ENCODE measurements at places on chromosomes 3 and 15. TPM values are rescaled to one million over a fixed set of nuclear protein-coding genes. Genes with fewer than 3 reads are reported as not detected.

VGLL4 gene
- 46.7 TPM for total RNA-seq

FANCD2OS gene
- total RNA-seq = not detected

CX3CR1 gene
- 2.1 TPM for total RNA-seq

FXR1 gene
- total RNA-seq = 123 TPM

LRRK1 gene
- 0.64 TPM for total RNA-seq
